ENCODE measurements at places on chromosomes 2 and 18. TPM values are rescaled to one million over a fixed set of nuclear protein-coding genes. Genes with fewer than 3 reads are reported as not detected.

The PSMA8 gene
- 0.91 TPM for total RNA-seq

The SIX2 gene
- not detected for total RNA-seq

The XIRP2 gene
- not detected for total RNA-seq

The CDK5R2 gene
- total RNA-seq, result not detected

The FBXO36 gene
- 0.87 TPM for total RNA-seq

The ERFE gene
- total RNA-seq, result 0.29 TPM

The WNT6 gene
- not detected for total RNA-seq

The CRYGD gene
- total RNA-seq, result not detected

The RGPD4 gene
- not detected for total RNA-seq

The PLEK gene
- 1.9 TPM for total RNA-seq

The CTDP1 gene
- total RNA-seq, result 41.8 TPM

The STON1 gene
- 1.5 TPM for total RNA-seq

The RMDN2 gene
- total RNA-seq, result 2.0 TPM
